ENCODE measurements at places on chromosomes 6 and 20. TPM values are rescaled to one million over a fixed set of nuclear protein-coding genes. Genes with fewer than 3 reads are reported as not detected.

The ID1 gene
- 186 TPM for total RNA-seq

The RBPJL gene
- not detected for total RNA-seq

The TMEM170B gene
- 0.28 TPM for total RNA-seq

The ALDH5A1 gene
- total RNA-seq = 0.36 TPM

The TRIM15 gene
- total RNA-seq = not detected

All from IMR-90 (cell line).